ENCODE measurements at places on chromosomes 5 and 9.

- DNase-seq = no peak
Observed at GRCh38 chr5:72878854-72879253, 62.4 kb downstream of the TNPO1 start.

DNA sequence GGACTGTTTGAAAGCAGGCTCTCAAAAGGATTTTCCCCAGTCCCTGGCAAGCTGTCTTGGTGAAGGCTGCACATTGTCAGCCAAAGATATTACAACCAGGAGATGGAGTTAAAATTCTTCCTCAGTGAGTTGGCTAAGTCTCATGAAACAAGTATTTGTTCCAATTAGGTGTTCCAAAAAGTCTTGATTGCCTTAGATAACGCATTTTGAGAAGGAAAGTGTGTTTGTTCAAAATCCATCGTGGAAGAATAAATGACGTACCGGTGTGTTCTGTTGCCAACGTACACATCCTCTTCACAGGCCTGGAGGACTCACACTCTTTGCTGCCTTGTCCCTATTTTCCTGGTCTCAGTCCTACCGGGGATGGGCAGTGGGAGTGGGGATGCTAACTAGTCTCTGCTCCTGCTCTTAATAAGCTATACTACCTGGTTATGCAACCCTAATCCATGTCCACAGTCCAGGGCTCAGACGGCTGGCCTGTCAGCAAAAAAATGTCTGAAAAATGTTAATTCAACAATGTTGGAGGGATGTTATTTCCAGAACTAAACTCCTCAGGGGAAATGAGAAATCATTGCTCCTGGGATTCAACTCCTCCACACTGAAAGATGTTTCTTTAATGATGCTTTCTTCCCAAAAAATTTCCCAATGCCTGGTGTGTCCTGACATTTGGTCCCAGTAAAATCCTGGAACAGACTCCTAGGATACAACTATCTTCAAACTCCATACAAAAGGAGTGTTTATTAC lies 175.3 kb upstream of the KLF9 start:
- no peak for DNase-seq

- no peak for DNase-seq
Observed at GRCh38 chr5:39697881-39698280, 273.1 kb upstream of the DAB2 start.

DNA sequence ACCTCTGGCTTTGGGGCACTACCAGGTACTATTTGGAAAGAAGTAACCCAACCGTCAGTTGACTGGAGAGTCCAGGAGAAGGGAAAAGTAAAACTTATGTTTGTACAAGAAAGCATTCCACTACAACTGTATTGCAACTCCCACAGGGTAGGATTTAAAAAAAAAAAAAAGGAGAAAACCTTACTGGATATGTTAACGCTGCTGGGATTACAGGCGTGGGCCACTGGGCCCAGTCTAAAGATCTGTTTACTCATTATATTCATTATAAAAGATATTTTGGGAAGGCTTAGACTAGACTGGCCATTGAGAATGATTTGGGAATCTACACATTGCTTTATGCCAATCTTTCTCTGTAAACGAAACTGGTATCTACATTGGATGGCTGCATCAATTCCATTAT lies 86.6 kb downstream of the USP20 start:
- DNase-seq = no peak

DNA sequence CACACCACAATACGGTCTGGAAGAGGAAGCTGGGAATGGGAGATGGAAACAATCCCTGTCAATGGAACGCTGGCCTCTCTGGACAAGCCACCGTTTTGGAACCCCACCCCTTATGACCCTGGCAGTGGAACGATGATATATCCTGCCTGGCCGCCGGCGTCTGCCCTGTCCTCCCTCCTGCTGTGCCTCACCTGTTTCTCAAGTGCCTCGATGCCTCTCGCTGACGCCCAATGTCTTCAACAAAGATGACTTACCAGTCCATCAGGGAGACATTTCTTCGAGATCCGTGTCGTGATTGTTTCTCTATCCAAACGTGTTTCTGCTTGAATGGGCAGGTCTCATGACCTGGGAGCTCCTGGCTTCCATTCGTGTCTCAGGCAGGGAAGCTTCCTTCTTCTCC lies 476.5 kb downstream of the SPATA31A7 start:
- DNase-seq = no peak

- DNase-seq = no peak
Observed at GRCh38 chr9:126756876-126757415, 47.9 kb upstream of the ZBTB43 start.

GRCh38 chr9:3909966-3910650 lies 384.3 kb upstream of the RFX3 start:
- no peak for DNase-seq

- DNase-seq = no peak
Observed at GRCh38 chr9:114834386-114834785, 28.5 kb upstream of the TNFSF15 start.

Data from stimulated activated CD8-positive, alpha-beta memory T cell treated with anti-CD3 and anti-CD28 coated beads, Interleukin-15, amount 100 ng/mL, for 4 hours (primary cell).